ENCODE measurements at places on chromosomes 5 and 9.
A peak's percentile ranks its signal among the peaks of the same experiment; 100 is the strongest.

- DNase-seq = no peak
Measured at GRCh38 chr5:124252191-124252638, 494.2 kb downstream of the ZNF608 start.

DNA sequence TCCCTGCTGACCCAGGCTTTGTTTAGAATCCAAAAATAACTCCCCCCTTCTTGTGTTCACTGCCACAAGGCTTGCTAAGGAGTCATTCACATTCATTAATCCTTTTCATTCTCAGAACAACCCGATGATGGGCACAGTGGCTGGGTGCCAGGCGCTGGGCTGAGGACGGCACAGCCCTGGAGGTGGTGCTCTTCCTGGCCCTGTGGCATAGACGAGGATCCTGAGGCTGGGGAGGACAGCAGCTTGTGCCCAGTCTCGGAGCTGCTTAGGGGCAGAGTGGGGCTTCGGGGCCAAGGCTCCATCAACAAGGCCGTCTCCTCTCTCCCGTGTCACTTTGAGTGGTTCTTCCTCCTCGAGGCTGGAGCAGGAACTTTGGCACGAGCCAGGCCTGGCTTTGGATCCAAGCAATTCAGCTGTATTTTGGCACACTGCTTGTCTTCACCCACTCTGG is 166.7 kb downstream of the TTLL11 start:
- no peak for DNase-seq

DNA sequence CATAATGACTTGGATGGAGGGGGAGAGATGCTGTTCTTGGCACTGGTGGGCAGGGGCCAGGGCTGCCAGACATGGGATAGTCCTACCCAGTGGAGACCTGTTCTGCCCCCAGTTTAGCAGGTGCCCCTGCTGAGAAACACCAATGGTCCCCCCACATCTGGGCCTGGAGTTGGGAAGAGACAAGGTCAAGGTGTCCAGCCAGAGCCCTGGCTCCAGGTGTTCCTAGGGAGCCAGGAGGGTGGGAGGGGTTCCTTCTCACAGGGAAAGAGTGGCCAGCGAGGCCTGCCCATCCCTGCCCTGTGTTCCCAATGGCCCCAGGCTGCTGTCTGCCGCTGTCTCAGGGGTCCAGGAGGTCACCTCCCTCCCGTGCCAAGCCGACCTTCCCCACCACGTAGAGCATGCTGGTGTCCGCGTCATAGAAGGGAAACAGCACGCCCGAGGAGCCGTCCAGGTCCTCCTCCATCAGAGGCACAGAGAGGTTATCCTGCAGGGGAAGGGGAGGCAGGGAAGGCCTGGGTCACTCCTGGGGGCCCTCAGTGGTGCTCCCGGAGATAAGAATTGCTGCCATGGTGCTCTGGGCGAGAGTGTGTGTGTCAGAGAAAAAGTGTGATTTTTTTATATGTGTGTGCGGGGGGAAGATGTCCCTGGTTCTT is 11.7 kb upstream of the TRIM14 start:
- DNase-seq = no peak

GRCh38 chr5:152405145-152405544 is at the start of gene NMUR2:
Gene NMUR2, minus strand, starts transcription at chr5:152405279. Its CDS starts 166 bp downstream, at chr5:152405113.
- DNase-seq = no peak

- no peak for DNase-seq
Measured at GRCh38 chr5:76794871-76795270, 24.0 kb upstream of the F2RL1 start.

- DNase-seq = no peak
Measured at GRCh38 chr5:84597904-84598303, 213.2 kb upstream of the EDIL3 start.

- DNase-seq = no peak
Measured at GRCh38 chr9:124793015-124793541, 16.1 kb downstream of the OLFML2A start.

DNA sequence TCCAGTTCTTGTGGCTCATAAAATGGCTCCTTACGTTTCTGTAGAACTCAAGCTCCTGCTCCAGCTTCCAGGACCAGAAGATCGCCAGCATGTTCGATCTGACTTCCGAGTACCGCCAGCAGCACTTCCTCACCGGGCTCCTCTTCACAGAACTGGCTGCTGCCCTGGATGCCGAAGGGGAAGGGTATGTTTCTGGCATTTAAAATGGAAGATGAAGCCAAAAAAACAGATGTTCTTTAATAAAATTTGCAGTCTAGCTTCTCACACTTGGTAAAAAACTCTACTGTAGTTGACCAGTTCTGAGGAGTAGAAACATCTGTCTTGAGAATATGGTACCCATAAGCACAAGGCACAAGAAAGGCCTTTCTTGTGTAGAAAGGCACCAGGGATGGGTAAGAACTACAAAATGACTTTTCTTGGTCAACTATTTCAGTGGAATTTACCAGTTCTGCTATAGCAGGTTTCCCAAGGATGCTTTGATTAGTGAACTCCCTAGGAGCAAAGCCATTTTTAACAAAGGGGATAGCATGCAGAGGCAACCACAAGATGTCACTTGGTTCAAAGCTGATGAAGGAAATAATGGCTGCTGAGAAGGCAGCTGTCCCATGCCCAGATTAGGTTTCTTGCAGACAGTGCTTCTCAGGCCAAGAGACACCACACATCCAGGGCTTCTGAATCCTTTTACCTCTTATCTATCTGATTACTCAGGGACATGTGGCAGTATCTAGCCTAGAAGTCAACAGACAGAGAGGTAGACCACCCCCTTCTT is 192.4 kb downstream of the DOCK8 start:
- no peak for DNase-seq

GRCh38 chr5:77987331-77987730 is 211.2 kb upstream of the TBCA start:
- no peak for DNase-seq

DNA sequence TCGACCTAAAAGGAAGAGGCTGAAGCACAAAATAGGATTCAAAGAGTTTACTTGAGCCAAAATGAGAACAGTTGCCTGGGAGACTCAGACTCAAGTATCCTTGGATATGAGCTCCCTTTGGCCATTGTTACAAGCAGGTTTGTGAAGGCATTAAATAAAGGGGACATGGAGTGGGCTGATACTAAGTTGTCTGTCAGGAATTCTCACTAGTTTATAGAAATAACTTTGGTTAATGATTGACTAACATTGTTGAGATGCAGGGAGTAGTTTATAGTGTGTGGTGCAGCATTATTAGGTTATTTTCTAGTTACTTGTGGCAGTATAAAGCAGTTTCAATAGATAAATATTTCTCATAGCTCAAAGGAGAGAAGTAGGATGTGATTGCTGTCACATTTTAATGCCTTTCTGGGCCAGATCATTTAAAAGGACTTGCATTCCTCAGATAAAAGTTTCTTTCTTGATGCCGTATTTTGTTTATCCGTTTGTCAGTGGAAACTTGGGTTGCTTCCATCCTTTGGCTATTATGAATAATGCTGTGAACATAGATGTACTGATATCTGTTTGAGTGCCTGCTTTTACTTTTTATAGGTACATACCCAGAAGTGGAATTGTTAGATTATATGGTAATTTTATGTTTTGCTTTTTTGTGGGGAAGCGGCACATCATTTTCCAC is 9.1 kb downstream of the AP3S1 start:
- no peak for DNase-seq

DNA sequence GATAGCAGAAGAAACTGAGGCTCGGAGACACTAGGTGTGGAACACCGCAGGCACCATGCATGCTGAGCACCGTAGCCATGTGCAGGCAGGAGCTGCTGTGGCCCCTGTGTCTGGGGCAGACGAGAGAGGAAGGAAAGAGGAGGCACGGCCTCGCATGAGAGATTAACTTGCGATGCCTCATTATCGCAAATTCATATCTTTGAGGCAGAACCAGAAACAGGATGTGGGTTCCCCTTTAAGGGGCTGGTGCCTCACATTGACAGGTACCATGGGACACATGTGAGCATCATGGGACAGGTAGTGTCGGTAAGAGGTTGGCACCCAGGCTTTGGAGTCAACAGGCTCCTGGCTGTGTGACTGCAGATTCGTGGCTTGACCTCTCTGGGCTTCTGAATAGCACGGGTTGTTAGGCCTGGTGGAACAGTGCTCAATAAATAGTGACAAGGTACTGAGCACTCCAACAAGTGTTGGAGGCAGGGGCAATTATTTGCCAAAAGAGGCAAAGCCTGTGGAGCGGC is 40.8 kb downstream of the NAIF1 start:
- DNase-seq = peak; percentile 62

GRCh38 chr9:32681751-32682150 is 46.3 kb upstream of the TAF1L start:
- DNase-seq = no peak

DNA sequence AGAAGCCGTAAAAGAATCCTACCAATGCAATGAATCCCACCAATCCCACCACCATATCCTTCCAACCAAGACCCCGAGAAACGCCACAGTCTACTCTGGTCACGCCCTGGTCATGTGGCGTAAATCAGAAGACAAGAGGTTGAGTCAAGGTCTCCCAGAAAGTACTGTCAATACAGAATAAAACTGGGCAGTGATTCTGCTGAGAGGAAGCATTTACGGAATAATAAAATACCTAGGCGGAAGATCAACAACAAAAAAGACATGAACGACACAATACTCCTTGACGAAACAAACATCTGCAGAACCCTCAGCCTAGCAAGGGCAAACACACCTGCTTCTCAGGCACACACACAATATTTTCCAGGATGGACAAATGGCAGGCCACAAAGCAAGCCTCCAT is 62.8 kb downstream of the GOLM1 start:
- no peak for DNase-seq

GRCh38 chr5:37533851-37534250 is 154.7 kb downstream of the WDR70 start:
- no peak for DNase-seq

GRCh38 chr9:2691626-2692025 is 25.7 kb upstream of the KCNV2 start:
- no peak for DNase-seq

- no peak for DNase-seq
Measured at GRCh38 chr5:145598184-145598583, 237.0 kb downstream of the PRELID2 start.

DNA sequence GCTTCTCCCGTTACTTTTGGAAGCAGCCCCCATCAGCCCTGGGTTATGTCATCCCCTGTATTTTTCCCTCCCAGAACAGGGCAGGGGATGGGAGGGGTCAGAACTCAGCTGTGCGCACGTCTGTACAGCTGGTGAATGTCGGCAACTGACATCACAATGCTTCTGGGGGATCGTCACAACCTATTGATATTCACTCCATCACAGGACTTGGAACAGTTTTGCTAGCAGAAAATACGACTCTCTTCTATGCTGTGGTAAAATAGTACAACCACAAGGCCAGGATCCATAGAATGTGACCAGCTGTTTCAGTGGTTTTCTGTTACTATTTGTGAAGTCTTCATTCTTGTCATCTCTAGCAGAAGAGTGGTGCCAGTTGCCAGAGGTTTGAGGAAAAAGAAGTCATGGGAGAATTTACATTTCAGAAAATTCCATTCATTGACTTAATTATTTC is 77.1 kb upstream of the KLF4 start:
- DNase-seq = no peak

DNA sequence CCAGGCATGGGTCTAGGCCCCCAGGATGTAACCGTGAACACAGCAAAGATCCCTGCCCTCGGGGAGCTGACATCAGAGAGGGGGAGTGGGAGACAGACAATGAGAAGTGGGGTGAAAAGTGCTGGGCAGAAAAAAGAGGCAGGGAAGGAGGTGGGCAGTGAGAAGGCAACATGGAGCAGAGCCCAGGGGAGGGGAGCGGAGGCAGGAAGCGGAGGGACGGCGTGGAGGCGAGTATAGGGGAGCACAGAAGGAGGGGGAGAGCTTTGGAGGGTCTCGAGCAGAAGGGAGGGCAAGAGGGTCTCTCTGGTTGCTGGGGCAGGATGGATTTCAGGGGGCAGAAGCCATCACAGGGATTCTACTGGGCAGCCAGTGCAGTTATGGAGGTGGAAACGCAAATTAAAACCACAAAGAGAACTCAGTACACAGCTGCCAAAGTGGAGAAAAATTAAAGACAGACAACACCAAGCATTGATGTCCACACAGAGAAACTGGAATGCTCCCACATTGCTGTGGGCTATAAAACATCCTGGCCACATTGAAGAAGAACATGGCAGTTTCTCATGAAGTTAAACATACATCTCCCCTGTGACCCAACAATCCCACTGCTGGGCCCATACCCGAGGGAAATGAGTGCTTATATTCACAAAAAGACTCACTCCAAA is 21.1 kb upstream of the LAMC3 start:
- DNase-seq = no peak

Data from memory B cell (primary cell).